Cardiac muscle cell (in vitro differentiated cells and primary cell): ENCODE measurements at places on chromosomes 1 and 21. TPM values are rescaled to one million over a fixed set of nuclear protein-coding genes. Genes with fewer than 3 reads are reported as not detected.

The NBPF4 gene
- not detected in 2 replicates for total RNA-seq

The C1QC gene
- not detected in 2 replicates for total RNA-seq

The NMNAT1 gene
- total RNA-seq = 14.4 and 16.9 TPM in 2 replicates

The PPP2R5A gene
- 51.7 and 70.4 TPM in 2 replicates for total RNA-seq

The LHX8 gene
- total RNA-seq = 0.18 and 0.35 TPM in 2 replicates

The ZNF683 gene
- not detected in 2 replicates for total RNA-seq

The DMRTB1 gene
- total RNA-seq = not detected in 2 replicates

The FCRL2 gene
- total RNA-seq = not detected in 2 replicates

The PALMD gene
- total RNA-seq = 0.63 and 0.70 TPM in 2 replicates

The DNASE2B gene
- not detected in 2 replicates for total RNA-seq

The CLDN17 gene
- not detected in 2 replicates for total RNA-seq

The TP53BP2 gene
- 69.9 and 93.5 TPM in 2 replicates for total RNA-seq

The KIAA0040 gene
- total RNA-seq = 1.6 and 1.9 TPM in 2 replicates

DNA sequence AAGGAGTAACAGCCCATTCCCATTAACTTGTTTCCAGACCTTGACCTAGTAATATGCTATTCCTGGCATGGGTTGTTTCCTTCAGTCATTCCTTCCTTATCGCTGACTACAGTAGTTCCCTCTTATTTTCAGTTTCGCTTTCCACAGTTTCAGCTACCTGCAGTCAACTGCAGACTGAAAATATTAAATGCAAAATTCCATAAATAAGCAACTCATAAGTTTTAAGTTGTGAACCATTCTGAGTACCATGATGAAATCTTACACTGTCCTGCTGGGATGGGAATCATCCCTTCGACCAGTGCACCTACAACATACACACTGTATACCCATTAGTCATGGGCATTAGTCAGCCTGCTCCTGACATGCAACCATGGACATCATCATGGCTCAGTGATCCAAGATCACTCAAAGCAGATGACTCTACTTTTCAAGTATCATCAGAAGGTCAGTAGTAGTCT is 66.7 kb downstream of the CCDC30 start:
- no peak for DNase-seq

- peak; percentile 35 for DNase-seq
These were observed 1.5 kb downstream of the AJAP1 start for GRCh38 chr1:4655674-4656532.

- DNase-seq = peak; percentile 59
These were observed 2.1 kb upstream of the UBE2T start for GRCh38 chr1:202343652-202344349.

DNA sequence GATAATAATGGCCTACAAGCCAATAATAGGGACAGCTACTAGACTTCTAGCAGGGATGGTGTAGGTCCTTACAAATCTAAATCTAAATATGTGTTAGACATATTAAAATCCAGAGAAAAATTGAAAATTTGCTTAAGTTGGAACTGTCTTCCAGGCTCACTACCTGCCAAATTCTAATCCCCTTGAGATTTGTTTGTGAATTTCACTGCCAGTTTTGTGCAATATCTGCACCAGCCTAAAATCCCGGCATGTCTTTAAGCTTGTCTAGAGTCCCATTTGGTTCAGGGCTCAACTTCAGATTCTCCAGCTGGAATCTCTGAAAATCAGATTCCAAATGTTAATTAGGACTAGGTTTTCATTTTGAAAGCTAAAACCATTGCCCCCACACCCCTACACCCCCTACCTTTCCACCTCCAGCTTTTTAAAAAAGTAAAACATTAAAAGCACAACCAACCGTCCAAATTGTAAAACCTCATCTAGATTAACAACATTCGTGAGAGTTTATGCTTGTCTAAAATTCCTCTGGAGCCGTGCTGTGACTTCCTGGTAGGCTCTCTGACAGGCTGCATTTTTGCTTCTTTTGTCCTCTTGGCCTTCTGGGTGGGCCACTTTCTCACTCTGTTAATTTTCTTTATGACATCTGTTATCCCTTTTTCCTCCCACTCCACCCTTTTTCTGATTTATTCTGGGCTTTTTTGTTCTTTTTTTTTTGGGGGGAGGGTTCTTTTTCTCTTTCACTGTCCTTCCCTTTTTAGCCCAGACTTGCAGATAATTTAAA is 348.7 kb downstream of the PAPPA2 start:
- DNase-seq = no peak

DNA sequence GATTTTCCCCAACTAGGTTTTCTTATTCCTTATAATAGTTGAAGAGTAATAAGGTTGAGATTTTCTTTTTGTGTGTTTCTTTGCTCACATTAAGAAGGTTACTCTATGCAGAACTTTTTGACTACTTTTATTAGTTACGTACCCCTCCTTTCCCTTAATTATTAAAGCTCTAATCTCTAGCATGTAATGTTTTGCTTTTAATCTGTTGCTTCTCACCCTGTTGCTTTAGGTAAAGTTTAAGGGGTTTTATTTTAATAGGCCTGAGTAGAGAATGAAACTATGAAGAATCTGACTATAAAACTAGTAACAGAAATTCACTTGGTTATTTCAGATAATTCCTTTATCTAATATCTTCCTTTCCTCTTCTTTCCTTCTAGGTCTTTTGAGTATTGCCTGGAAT is 53.4 kb downstream of the POU2F1 start:
- no peak for DNase-seq

GRCh38 chr1:95301091-95301490 is 67.1 kb downstream of the RWDD3 start:
- no peak for DNase-seq

GRCh38 chr1:167186771-167187170 is 33.9 kb upstream of the POU2F1 start:
- no peak for DNase-seq

DNA sequence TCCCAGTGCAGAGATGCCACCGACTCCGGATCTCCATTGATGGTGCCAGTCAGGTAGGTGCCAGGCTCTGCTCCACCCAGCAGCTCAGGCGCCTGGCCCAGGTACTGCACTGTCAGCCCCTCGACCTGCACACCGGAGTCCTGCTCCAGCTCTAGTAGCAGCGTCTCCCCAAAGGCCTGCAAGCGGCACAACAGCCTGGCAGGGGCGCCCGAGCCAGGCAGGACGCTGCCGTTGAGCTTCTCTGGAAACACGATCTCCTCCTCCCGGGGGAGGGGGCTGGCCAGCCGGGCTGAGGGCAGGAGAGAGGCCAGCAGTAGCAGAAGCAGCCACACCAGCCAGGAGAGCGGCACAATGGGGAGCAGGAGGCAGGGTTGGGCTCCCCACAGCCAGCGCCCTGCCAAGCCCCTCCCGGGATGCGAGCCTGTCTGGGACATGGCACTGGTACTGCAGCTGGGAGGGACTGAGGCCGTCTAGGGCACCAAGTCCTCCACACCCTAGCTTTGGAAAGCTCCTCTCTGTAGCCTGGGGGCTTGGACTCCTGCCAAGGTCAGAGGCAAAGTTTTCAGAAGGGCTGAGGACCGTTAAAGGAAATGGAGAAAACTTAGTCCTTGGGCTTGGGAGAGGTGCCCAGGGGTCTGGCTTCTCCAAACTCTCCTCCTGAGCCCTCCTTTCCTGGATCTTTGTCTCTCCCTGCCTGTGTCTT is 509 bp downstream of the ADAMTS4 start:
- DNase-seq = peak; percentile 81

DNA sequence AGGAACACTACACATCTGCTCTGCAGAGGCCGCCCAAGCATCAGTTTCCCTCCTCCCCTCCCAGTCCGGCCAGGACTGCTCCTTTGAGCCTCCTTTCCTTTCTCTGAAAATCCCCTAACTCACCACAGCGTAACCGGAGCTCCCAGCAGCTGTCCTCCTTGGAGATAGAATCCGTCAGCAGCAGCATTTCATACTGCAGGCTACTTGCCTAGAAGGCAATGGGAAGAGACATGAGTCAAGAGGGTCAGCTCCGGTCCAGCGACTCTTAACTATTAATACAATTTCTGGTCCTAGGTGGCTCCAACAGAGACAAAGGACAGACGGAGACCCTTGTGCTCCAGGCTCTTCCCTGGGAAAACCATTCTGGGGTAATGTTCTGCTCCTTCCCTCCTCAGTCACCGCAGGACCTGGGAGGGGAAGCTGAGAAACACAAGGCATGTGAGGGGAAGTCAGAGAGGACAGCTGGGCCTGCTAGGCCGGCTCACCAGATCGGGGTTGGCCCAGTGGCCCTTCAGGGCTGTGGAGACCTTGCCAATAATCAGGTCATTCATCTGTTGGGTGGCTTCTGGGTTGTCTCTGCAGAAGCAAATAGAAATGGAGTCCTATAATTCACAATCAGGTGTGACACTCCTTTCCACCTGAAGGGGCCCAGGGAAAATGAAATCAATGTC is 99.7 kb downstream of the UBR4 start:
- DNase-seq = no peak

- DNase-seq = no peak
These were observed 14.1 kb upstream of the RAB42 start for GRCh38 chr1:28577738-28578536.

DNA sequence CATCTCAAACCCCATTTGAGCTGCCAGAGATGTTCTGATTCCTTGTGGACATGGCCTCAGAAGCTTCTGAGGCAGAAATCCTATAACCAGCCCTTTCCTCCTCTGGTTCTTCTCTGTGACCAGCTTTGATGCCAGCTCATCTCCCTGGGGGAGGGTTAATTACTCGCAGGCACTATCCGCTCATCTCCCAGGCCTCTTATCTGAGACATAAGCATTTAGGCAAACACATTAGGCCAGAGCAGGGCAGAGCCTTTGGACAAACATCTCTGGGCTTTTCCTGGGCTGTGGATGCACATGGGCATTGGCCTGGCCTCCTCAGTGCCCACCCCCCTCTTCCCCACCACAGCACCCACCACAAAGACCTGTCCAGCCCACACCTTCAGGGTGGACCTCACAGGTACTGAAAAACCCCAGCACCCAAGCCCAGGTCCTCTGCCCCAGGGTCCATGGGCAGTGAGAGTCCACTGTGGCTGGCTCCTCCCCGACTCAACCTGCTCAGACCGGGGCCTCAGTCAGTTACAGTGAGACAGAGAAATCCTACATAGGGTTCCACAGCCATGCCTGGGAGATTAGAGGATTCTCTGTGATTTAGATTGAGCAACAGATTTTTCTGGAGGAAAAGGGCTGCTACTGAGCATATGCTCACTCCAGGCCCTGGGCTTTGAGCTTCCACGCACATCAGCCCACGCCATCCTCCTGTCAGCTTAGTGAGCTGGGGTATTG is 26.9 kb downstream of the IGSF21 start:
- DNase-seq = no peak

DNA sequence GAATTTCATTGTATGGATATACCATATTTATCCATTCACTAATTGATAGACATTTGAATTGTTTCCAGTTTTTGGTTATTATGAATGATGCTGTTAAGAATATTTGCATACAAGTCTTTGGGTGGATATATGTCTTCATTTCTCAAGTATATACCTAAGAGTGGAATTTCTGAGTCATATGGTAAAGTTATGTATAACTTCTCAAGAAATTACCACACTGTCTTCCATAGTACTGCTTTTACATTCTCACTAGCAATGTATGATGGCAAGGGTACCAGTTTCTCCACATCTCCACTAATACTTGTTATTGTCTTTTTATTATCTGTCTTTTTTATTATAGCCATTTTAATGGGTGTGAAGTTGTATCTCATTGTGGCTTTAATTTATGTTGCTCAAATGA is 74.6 kb upstream of the TENT5C start:
- no peak for DNase-seq

GRCh38 chr1:17335821-17336710 is 28.1 kb downstream of the PADI4 start:
- DNase-seq = peak; percentile 84

- DNase-seq = no peak
These were observed 19.5 kb upstream of the RNF223 start for GRCh38 chr1:1093610-1093943.

- no peak for DNase-seq
These were observed 55.4 kb downstream of the UBIAD1 start for GRCh38 chr1:11328444-11328843.

- no peak for DNase-seq
These were observed 92.9 kb downstream of the TRIM11 start for GRCh38 chr1:228313536-228314277.

- DNase-seq = no peak
These were observed 32.0 kb downstream of the DUSP10 start for GRCh38 chr1:221709854-221710253.

- no peak for DNase-seq
These were observed 66.4 kb downstream of the BEND5 start for GRCh38 chr1:48710318-48710717.

DNA sequence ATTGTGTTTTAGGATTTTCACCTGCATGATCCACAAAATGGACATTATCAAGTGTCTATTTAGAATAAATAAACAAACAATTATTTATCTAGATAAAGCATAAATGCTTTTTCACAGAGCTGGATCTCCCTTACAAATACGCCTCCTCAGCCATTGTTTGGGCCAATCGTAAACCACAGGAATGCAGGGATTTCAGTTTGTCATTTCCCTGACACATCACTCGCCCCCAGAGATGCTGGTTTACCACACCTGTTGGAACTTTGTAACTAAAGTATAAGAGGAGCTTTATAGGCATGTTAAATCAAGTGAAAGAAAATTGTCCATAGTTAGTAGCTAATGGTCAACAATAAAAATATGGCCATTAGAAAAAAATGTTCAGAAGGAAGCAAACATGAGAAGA is 40.3 kb downstream of the GPR88 start:
- no peak for DNase-seq

DNA sequence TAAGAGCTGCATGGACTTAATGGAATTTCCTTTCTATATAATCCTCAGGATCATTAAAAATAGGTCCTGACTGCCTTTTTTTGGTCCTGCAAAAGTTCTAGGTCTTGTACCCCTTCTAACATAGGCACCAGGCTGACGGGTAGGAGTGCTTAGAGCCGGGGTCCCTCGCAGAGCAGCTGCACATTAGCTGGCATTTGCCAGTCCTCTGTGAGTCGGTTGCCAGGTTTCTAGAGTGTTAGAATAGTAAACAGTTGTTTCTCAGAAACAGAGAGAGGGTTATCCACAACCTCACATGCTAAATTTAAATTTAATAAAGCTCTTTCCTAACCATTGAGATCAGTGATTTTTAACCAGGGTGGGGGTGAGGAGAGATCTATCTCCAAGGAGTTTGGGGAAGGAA is 35.4 kb upstream of the HEATR1 start:
- DNase-seq = no peak

GRCh38 chr1:32623775-32624174 is 26.6 kb downstream of the ZBTB8OS start:
- DNase-seq = no peak

GRCh38 chr1:183304440-183305107 is 113.6 kb downstream of the NMNAT2 start:
- DNase-seq = no peak

- DNase-seq = peak; percentile 53
These were observed 648 bp downstream of the ATP1A1 start for GRCh38 chr1:116373431-116374352.

DNA sequence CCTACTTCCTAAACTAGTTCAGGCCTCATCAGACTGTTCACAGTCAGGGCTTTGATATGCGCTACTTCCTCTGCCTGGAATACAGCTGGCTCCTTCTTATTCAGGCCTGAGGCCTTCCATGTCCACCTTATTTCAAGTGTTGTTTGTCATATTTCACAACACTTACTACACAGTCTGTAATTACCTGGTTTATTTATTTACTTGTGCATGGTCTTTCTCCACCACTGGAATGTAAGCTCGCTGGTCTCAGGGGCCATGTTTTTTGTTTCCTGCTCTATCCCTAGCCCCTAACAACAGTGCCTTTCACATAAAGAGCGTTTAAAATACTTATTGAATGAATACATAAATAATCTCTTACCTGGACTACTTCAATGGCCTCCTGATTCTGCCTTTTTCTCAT is 4.6 kb upstream of the SRSF4 start:
- no peak for DNase-seq

GRCh38 chr21:45373991-45374816 is 30.8 kb upstream of the COL18A1 start:
- no peak for DNase-seq

GRCh38 chr1:33641104-33641830 is 168.8 kb downstream of the ZSCAN20 start:
- peak; percentile 23 for DNase-seq
